Astrocyte (in vitro differentiated cells and primary cell): ENCODE measurements at places on chromosomes 7 and 10.

- DNase-seq, result no peak
These were observed 6.4 kb downstream of the NOD1 start for GRCh38 chr7:30472081-30472783.

DNA sequence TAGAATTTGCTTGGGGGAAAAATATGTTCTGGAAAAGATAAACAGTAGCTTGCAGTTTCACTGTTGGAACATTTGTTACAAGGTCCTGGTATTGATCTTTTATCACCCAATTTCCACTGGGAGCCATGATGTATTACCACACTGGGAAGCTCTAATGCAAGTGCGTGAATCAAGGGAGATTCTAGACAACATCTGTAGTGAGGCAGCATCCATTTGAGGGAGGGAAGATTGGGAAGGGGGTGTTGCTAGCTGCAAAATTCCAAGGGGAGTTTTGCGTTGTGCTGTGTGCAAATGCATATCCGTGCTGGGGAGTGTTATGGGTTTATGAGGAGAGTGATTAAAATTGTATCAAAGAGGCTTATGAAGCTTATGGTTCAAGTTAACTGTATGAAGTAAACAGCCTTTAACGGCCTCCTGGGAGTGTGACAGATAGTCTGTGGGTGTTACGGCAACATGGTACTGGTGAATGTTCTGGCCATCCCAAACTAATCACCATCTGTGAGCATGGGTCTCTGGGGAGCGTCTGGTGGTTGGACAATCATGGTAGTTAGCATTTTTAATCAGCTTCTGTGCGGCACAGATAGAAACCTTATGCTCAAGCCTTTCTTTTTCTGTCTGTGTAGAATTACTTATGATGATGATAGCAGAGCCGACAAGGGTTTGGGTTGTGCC, 601.9 kb upstream of the GALNT17 start:
- no peak for DNase-seq

DNA sequence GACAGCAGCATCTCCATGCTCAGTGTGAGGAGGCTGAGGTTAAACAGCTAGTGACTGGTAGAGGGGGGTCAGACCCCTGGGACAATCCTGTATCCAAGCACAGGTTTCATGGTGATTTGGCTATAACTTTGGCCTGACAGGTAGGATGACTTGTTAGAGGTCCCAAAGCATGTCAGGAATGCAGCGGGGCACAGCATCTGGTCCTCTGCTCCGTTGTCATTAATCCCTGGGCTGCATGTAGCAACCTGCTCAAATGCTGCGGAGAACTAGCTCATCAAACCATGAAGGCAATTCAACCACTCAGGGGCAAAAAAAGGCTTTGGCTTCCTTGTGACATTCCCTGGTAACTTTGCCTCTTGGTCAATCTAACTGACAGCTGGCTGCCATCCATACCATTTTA, 26.8 kb downstream of the WNT2 start:
- DNase-seq, result no peak

GRCh38 chr10:14782691-14783363, 8.1 kb upstream of the FAM107B start:
- DNase-seq, result no peak

GRCh38 chr10:118234683-118235082, 107.4 kb downstream of the FAM204A start:
- no peak for DNase-seq

- no peak for DNase-seq
These were observed 388.4 kb upstream of the FZD8 start for GRCh38 chr10:36030516-36030915.

- DNase-seq, result no peak
These were observed 72.4 kb upstream of the EBF3 start for GRCh38 chr10:130036296-130037065.

GRCh38 chr7:63233881-63234280, 764.8 kb upstream of the ZNF722 start:
- DNase-seq, result no peak

- no peak for DNase-seq
These were observed 32.5 kb downstream of the BMPER start for GRCh38 chr7:33937871-33938270.

- no peak for DNase-seq
These were observed 108.6 kb downstream of the CCDC3 start for GRCh38 chr10:12892924-12893323.

GRCh38 chr7:122316467-122317388, 12.2 kb upstream of the FEZF1 start:
- DNase-seq, result no peak

GRCh38 chr7:70673778-70674570, 458.0 kb upstream of the GALNT17 start:
- no peak for DNase-seq

DNA sequence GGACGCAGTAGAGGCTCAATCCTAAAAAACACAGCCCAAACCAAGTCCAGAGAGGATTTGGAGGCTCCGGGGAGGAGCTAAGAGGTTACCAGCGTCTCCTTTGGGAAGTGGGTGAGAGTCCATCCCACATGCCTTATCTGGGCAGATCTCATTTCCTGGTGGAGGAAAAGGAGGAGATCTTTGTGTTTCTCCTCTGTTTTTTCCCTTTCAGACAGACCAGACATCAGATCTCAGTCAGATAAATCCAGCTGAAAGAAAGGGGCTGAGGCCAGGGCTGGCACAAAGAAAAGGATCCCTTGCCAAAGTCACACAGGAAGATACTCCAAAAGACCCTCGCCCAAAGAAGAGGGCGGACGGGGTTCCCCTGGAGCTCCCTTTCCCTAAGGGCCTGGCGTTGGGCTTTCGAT, 58.3 kb upstream of the COMTD1 start:
- no peak for DNase-seq

GRCh38 chr10:7351894-7352293, 58.9 kb downstream of the SFMBT2 start:
- no peak for DNase-seq

DNA sequence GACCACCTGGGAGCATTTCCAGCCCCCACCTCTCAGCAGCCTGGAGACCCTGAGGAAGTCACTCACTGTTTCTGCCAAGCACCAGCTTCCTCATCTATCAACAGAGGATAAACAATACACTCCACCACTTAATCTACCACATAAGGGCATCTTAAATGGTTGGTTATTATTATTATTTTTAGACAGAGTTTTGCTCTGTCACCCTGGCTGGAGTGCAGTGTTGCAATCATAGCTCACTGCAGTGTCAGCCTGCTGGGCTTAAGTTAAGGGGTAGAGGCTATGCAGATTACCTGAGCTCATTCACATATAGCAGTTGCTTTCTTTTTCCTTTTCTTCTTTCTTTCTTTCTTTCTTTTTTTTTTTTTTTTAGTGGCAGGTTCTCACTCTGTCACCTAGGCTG, 59.5 kb upstream of the ELN start:
- no peak for DNase-seq

- peak; percentile 19 for DNase-seq
These were observed 46.2 kb downstream of the GPAM start for GRCh38 chr10:112137154-112137987.

DNA sequence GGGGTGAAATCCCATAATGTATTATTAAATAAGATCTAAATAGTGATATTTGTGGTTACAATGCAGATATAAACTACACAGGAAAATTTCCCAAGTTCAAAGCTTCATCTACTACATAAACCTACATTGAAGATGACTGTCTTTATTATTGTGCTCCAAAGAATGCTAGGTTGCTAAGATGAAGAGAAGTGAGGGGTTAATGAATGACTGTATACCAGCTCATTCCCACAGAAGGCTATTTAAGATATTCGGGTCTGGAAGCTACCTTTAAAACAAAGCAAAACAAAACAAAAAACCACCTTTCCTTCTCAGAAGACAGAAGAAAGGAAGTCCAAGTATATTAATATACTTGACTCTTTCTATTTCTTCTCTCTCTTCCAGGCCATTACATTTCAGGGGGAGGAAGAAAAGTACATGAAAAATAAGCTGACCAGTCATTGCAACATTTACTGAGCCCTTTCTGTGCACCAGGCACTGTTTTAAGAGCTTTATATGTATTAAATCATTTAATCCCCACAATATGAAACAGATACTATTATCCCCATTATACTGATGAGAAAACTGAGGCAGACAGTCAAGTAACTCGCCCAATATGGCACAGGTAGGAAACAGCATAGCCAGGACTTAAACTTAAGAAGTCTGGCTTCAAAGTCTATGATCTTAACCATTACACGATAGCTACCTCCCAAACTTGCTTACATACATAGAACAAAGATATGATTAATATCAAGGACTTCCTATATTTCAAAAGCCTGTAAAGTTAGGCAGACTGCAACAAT, 48.1 kb downstream of the TNPO3 start:
- peak; percentile 20 for DNase-seq

DNA sequence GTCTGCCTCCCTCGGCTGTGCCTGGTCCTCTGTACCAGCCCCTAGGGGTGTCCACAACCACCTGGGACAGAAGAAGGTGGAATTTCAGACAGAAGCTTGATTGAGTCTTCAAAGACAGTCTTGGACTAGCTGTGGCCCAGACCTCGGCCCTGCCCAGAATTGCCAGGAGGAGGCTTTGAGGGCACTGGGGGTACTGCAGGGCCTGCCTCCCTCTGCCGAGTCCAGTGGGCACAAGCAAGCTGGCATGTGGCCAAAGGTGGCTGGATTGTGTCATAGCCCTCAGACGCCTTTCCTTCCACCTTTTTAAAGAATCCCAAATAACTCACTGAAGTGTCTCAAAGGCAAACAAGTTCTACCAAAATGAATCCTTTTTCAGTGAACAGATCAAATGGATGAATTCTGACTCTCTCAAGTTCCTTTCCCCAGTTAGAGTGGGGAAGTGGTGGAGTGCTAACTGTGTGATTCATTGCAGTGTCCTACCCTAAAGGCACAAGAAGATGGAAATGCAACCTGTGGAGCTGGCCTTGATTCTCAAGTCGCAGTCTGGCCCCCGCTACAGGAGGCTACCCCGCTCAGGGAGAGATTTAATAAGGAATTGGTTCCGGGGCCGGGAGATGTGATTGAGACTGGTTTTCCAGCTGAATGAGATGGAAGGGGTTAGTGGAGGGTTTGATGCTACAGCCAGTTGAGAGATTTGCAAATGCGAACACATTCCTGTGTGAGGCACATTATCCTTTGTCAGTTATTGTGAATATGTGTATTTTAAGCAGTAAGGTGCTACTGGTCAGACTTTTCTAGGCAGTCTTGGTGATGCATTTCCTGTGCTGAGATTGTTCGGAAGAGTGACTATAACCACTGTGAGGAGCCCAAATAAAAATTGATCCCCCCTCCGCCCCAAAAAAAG, 28.8 kb upstream of the SLC26A4 start:
- DNase-seq, result no peak

GRCh38 chr10:82889728-82890127, 1014.7 kb downstream of the NRG3 start:
- no peak for DNase-seq

- DNase-seq, result no peak
These were observed 84.4 kb downstream of the LHPP start for GRCh38 chr10:124546055-124546369.

- DNase-seq, result no peak
These were observed 4.5 kb downstream of the SKIDA1 start for GRCh38 chr10:21520949-21521348.

DNA sequence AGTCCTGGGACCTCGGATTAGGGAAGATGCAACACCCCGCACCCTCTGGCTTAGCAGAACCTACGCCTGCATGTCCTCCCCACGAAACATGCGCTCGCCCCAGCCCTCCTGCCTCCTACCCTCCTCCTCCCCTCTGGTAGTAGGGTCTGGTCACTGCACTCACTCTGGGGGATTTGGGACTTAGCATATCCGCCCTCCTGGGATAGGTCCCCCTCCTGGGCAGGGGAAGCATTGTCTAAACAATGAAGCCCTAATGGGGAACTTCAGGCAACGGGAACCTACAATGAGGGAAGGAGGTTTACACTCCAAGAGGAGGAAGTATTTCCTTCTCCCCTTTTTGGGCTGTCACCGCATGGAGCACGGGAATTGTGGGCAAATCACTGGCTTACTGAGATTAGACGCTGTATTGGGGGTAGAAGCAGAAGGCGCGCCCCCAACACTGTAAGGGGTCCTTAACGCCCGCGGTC, 892 bp downstream of the CRHR2 start:
- DNase-seq, result no peak

- DNase-seq, result no peak
These were observed 16.6 kb downstream of the ACBD5 start for GRCh38 chr10:27223964-27224363.

GRCh38 chr10:20265146-20265545, 448.9 kb downstream of the PLXDC2 start:
- DNase-seq, result no peak

GRCh38 chr7:137081321-137082093, 213.1 kb downstream of the CHRM2 start:
- DNase-seq, result peak; percentile 99

GRCh38 chr7:148382596-148382995, 208.0 kb upstream of the C7orf33 start:
- no peak for DNase-seq

- no peak for DNase-seq
These were observed 246.6 kb downstream of the XPNPEP1 start for GRCh38 chr10:109676703-109677102.

DNA sequence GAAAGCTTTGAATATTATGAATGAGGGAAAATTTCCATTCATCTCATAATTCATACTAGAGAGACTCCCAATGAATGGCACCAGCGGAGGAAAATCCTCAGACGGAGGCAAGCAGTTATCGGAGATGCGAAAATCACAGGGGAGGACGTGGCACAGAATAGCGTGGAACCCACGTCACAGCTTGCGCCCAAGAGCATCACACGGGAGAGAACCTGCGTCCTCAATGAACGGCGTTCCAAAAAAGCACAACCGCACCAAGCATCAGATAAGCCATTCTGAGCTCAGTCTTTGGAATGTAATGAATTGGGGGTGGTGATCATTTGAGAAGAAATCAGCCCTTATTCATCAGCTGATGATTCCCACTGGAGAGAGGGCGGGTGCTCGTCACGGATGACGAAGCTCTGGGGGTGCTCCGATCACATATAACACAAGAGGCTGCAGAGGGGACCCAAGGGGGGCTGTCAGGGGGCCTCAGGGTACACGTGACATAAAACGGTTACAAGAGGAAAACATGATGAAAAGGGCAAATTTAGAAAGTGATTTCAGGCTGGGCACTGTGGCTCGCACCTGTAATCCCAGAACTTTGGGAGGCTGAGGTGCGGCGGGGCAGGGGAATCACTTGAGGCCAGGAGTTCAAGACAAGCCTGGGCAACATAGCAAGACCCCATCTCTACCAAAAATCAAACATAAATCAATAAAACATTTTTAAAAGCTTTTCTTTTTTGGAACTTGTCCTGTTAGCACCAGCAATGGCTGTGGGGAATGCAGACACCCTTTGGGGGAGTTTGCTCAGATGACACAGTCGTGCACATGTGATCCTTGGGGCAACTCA, 33.8 kb upstream of the FIS1 start:
- DNase-seq, result no peak

DNA sequence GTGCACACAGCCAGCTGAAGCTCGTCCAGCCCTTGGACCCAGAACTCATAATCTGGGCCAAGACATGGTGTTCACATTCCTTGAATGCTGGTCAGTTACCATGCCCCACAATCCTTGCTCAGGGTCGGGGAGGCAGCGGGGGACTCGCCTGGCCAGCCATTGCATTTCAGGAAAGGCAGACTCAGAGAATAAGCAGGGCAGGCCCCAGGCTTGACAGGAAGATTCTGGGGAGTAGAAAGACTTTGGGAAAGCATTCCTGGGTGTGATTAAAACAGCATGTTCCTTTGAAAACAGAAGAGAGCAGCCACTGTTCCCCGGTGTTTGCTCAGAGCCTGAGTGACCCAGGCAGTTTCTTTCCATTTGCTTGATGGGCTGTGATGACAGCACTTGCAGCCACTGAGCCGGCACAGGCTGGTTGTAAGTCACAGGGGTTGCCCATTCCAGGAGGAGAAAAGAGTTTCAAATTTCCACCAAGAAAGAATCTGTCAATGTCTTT, 473.7 kb downstream of the TYW1 start:
- DNase-seq, result no peak
